ENCODE measurements at places on chromosomes 7 and 10.

- no peak for DNase-seq
These were observed 193.0 kb upstream of the C7orf33 start for GRCh38 chr7:148397551-148397950.

- no peak for DNase-seq
These were observed 140.9 kb upstream of the MKLN1 start for GRCh38 chr7:131186816-131187215.

DNA sequence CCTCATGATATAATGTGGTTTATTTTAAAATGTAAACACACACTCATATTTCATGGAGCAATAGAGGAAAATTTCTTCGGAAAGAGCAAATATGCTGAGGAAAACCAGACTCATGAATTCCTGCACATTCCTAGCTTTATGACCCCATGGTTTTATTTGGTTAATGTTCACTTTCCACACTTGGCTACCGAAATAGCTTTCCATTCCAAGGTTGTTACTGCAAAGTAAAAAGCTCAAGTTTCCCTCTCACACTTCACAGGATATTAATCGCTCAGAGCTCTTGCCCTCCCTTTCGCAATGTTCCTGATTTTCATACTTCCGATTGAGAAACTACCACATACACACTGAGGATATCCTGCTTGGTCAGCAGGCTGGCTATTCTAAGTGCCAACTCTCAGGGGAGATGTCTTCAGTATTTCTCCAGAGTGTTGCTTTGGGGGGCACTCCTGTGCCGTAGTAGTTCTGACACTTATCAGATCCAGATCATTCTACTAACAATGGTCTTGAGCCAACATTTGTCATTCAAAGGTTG lies 77.5 kb upstream of the STEAP1B start:
- no peak for DNase-seq

DNA sequence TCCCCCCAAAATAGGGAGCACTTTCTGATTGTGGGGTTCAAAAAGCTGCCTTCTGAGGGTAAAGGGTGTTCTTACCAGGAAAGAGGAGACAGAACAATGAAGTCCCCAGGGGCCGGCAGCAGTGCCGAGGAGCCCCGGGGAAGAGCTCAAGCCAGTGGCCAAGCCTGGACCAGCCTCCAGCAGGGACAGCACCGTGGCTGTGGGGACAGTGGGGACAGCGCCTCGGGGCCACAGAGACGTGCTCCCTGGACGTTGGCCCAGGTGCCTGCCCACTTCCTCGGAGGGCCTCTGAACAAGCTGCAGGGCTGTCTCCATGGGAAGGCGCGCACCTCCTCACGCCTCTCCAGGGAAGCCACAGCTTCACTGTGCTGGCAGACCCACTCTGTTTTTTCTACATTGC lies 312.6 kb downstream of the PTPRN2 start:
- no peak for DNase-seq

DNA sequence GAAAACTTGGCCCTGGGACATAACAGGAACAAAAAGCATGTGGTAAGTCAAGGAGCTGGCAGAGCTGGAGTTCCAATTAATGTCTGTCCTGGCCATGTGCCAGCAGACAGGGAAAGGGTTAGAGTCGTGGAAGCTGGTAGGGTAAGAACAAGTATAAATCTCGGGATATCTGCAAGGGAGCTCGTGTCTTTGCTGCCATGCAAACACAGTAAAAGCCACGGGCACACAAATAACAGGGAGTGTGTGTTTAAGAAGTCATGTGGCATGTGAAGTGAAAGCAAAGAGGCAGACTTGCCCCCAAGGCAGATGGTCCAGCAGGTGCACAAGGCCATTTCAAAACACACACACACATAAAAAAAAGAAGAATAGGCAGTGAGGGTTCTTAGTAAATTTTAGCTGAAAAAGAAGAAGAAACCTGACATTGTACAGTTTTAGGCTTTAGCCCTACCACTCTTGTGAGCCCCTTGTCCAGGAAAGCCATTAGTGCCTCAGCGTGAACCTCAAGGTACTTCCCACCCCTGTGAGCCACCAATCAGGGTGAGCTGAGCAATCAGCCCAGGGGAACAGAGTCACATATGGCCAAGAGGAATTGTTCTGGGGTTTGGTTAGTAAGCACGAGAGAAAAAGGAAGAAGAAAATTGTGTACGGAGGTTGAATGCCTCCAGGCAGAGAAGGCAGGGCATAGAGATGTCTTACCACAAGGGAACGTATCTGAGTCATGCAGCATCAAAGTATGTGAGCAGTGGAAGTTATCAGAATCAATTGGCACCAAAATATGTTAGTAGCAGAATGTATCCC lies 32.8 kb upstream of the ARHGAP12 start:
- DNase-seq = no peak

DNA sequence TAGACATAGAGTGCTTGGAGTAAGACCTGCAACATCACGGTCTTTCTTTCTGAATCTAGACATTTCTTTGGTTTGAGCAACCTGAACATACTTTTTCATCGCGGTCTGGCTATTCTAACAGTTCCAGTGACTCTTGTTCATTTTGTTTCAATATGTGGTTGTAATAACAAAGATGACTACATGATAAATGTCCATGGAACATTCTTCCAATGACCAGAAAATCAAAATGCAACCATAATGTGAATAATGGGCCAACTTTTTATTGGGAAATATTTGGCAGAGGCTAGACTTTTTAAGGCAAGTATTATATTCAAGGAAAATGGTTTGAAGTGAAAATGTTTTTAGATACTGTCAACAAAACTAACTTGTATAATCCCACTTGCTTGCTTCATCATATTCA lies 282.5 kb downstream of the INHBA start:
- DNase-seq = no peak

GRCh38 chr7:158028971-158029370 lies 558.7 kb downstream of the PTPRN2 start:
- DNase-seq = no peak

DNA sequence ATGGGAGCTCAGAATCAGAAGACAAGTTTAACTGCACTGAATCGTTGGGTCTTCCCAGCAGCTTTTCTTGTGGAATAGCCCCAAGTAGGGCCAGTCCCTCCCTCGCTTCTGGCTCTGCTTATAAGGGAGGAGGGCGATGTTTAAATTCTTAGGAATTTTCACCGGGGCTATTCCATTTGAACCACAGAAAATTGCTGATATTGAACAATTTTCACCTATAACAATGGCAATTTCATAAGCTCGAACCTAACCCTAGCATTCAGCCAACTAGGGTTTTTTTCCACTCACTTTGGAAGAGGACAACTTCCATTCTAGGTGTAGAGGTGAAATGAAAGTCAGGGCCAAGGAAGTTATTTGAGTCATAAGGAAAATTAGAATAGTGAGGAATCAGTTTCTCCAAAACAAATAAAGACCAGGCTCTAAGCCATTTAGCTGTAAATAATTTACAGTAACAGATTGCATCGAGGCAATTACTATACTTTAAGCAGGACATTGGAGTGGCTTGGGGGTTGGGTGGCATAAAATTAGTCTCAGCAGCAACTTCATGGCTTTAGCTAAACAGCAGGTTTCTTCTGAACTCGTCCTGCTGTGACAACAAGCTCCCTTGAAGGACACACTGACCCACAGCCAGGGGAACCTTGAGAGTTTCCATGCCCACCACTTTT lies 1.5 kb upstream of the ATP6V0A4 start:
- DNase-seq = no peak

- no peak for DNase-seq
These were observed 18.0 kb downstream of the ADAP1 start for GRCh38 chr7:936386-937054.

- no peak for DNase-seq
These were observed 541 bp downstream of the ELMO1 start for GRCh38 chr7:37448011-37448635.

- DNase-seq = no peak
These were observed 256.4 kb downstream of the KIAA1217 start for GRCh38 chr10:24465124-24465874.

GRCh38 chr10:63593576-63593975 lies 72.4 kb downstream of the REEP3 start:
- no peak for DNase-seq
